Epithelial cell of proximal tubule (primary cell): ENCODE measurements at places on chromosomes 12 and 14. TPM values are rescaled to one million over a fixed set of nuclear protein-coding genes. Genes with fewer than 3 reads are reported as not detected.

Gene MYH6
- total RNA-seq: not detected in 2 replicates

Gene CCDC38
- total RNA-seq: 0.06 TPM in 1 of 2 replicates, not detected in the other

Gene CBLN3
- 0.43 and 1.3 TPM in 2 replicates for total RNA-seq

Gene ZNF641
- 3.5 and 5.8 TPM in 2 replicates for total RNA-seq

Gene GYS2
- not detected in 2 replicates for total RNA-seq

Gene PHETA1
- total RNA-seq: 21.2 and 28.7 TPM in 2 replicates

Gene EXOC3L4
- 0.17 TPM in 1 of 2 replicates, not detected in the other for total RNA-seq

Gene RAB5B
- total RNA-seq: 50.1 and 61.5 TPM in 2 replicates

Gene HPD
- total RNA-seq: 0.12 TPM in 1 of 2 replicates, not detected in the other

Gene SART3
- 43.4 and 68.0 TPM in 2 replicates for total RNA-seq

Gene RIPK3
- 6.4 and 7.6 TPM in 2 replicates for total RNA-seq

Gene ADAMTS20
- total RNA-seq: under 0.01 and 0.06 TPM in 2 replicates

Gene RNASE7
- 0.86 TPM in 1 of 2 replicates, not detected in the other for total RNA-seq

Gene LMNTD1
- total RNA-seq: not detected in 2 replicates

Gene TAS2R19
- not detected in 2 replicates for total RNA-seq

Gene BATF
- 0.94 TPM in 1 of 2 replicates, not detected in the other for total RNA-seq

Gene FAM222A
- total RNA-seq: 0.52 and 2.7 TPM in 2 replicates
